Activated CD4-positive, alpha-beta T cell treated with anti-CD3 and anti-CD28 coated beads for 36 hours (primary cell): ENCODE measurements at places on chromosomes 3 and 15. TPM values are rescaled to one million over a fixed set of nuclear protein-coding genes. Genes with fewer than 3 reads are reported as not detected.

Gene GASK1A
- total RNA-seq: not detected

Gene TFG
- total RNA-seq: 61.4 TPM

Gene OXNAD1
- total RNA-seq: 27.7 TPM

Gene PDHB
- total RNA-seq: 42.7 TPM

Gene FLNB
- total RNA-seq: 29.1 TPM

Gene GPR149
- total RNA-seq: not detected

Gene STRIT1
- total RNA-seq: not detected
